ENCODE measurements at places on chromosomes 5 and 9. TPM values are rescaled to one million over a fixed set of nuclear protein-coding genes. Genes with fewer than 3 reads are reported as not detected.

Gene CTNND2
- total RNA-seq = 0.95 TPM

Gene CTXN3
- not detected for total RNA-seq

Gene GABRA6
- total RNA-seq = not detected

Gene OLFM1
- 6.0 TPM for total RNA-seq

Gene GFI1B
- 0.89 TPM for total RNA-seq

Gene PTPN3
- 27.7 TPM for total RNA-seq

Gene PHYHD1
- 1.5 TPM for total RNA-seq

Gene PCDHGA11
- 1.3 TPM for total RNA-seq

Gene GPRIN1
- total RNA-seq = 1.7 TPM

All from left colon (tissue), 2 donors.